ENCODE measurements at places on chromosomes 5 and 9. TPM values are rescaled to one million over a fixed set of nuclear protein-coding genes. Genes with fewer than 3 reads are reported as not detected.
A peak's percentile ranks its signal among the peaks of the same experiment; 100 is the strongest.

DNA sequence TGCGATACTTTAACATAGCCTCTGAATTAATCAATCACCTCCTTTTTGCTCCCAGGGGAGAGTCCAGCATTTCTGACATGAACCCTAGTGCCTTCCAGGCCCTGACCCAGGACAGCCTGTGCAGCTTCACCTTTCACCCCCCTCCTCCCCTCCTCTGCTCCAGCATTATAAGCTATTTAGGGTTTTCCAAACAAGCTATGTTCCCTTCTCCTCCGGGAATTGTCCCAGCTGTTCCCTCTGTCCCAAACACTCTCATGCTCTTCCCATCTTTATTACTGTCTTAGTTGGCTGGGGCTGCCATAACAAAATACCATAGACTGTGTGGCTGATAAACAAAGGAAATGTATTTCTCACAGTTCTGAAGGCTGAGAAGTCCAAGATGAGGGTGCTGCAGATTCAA, 161.5 kb downstream of the EBF1 start:
- H3K4me3 ChIP-seq = no peak overlapping the region
- H3K27me3 ChIP-seq = no peaks in the 10 kb centered on the region
- H3K36me3 ChIP-seq = no peaks in the 10 kb centered on the region
- H3K27ac ChIP-seq = no peak overlapping the region

DNA sequence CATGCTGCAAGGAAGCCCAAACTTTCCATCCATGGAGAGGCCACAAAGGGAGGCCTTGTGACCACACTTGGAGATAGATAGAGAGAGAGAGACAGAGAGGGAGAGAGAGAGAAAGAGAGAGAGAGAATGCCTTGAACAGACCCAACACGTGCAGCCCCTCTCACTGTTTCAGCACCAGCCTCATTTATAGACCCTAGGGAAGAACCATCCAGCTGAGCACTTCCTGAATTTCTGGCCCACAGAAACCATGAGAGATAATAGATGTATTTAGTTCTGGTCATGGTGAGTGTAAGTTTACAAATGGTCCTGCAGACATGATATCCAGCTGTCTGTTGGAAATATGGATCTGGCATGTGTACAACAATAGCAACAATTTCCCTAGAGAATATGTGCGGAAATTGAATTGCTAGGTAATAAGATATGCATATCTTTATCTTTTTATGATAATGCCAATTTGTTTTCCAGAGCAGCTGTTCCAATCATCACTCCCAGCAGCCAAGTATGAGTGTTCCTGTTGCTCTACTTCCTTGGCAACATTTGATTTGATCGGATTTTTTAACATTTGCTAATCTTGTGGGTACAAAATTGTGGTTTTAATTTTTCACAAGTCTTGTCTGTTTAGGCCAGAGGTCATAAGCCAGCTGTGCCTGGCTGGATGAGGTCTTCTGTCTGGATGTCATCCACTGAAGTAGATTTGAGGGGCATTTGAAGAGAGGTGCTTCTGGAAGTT, 217.3 kb upstream of the IL12B start:
- no peaks in the 10 kb centered on the region for H3K4me1 ChIP-seq
- peaks cover 3% of the 10 kb centered on the region for H3K27me3 ChIP-seq
- DNase-seq = no peak
- H3K36me3 ChIP-seq = no peaks in the 10 kb centered on the region
- no peak overlapping the region for H3K4me3 ChIP-seq

The SKP2 gene
- total RNA-seq = 61.6 TPM

The CYSTM1 gene
- total RNA-seq = 16.0 TPM

- H3K4me1 ChIP-seq = peaks cover 6% of the 10 kb centered on the region
- no peak for DNase-seq
- peaks cover 64% of the 10 kb centered on the region for H3K27me3 ChIP-seq
- no peak overlapping the region for H3K27ac ChIP-seq
- no peaks in the 10 kb centered on the region for H3K36me3 ChIP-seq
- H3K4me3 ChIP-seq = no peak overlapping the region
Measured at GRCh38 chr9:6639622-6640021, 5.9 kb downstream of the GLDC start.

DNA sequence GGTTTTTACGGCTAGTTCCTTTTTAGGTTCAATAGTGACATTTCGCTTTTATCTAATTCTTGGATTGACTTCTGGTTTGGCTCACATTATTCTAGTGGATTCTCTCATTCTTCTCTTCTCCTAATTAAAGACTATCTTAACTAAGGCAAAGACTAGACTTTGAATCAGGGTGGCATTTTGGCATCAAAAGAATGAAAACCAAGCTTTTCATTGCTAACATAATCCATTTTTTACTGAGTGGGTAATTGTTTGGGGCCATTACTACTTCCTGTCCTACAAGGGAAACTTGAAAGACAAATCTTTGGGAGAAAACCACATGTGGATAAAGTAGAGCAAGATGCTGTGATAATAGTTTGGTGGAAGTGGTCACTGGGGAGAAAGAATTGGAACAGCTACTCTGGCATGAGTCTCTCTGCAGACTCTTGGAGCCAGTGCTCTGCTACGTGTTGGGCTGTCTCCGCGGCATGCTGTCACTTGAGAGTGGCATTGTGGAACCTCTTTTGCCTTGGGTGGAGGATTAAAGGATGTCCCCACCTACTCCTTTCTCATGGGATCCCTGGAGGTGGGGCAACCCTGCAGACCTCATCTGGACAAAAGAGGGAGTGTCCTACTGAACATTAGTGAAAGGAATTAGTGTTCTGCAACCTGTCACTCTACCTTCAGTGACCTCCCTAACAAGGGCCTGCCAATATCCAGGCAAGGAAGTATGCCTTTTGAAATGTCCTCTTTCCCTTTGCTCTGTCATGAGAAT, 280.4 kb downstream of the PSAT1 start:
- DNase-seq = no peak
- no peaks in the 10 kb centered on the region for H3K4me1 ChIP-seq
- H3K4me3 ChIP-seq = no peak overlapping the region
- H3K27me3 ChIP-seq = peaks cover 16% of the 10 kb centered on the region
- no peak overlapping the region for H3K27ac ChIP-seq
- H3K36me3 ChIP-seq = no peaks in the 10 kb centered on the region

GRCh38 chr5:94778732-94779131, 160.3 kb downstream of the SLF1 start:
- no peaks in the 10 kb centered on the region for H3K36me3 ChIP-seq
- H3K4me3 ChIP-seq = no peak overlapping the region
- H3K27me3 ChIP-seq = no peaks in the 10 kb centered on the region
- no peak overlapping the region for H3K27ac ChIP-seq

The CER1 gene
- not detected for total RNA-seq

GRCh38 chr5:38853753-38854470, 8.1 kb downstream of the OSMR start:
- H3K27ac ChIP-seq = no peak overlapping the region
- H3K36me3 ChIP-seq = no peaks in the 10 kb centered on the region
- no peaks in the 10 kb centered on the region for H3K4me1 ChIP-seq

The PCDHGA11 gene
- total RNA-seq = 0.06 TPM

DNA sequence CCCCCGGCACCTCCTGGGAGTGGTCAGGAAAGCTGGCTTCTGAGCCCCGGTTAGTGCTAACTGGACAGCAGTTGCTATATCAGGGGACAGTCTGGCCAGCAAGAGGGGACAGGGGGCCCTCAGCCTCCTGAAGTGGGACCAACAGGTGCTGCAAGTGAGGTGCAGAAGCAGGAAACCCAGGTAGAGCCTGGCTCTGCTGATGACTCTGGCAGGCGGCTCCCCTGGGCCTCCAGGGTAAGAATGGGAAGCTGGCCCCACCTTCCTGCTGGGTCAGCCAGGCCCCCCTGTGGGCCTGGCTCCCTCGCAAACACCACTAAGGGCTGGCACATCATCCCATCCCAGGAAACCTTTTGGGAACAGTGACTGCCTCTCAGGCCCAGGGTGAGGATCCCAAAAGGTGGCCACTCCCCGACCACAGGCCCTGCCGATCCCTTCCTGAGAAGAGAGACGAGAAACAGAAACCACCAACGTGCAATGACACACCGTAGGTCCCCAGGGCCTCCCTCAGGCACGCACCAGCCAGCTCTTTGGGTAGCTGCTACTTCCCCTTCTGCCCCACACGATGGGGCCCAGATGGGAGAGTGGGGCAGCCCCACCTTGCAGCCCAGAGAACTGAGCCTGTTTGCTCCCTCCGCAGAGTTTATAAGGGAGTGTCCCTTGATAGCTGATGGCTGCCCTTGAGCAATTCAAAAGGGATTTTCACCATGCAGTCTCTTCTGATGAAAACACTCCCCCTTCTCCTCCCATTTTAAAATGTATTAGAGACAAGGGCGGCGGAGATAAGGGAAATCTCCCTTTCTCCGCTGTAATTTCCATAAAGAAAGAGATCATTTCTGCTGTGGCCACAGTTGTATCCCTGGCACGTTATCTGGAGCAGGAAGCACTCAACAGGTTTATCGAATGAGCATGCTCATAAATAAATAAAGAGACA, 76.8 kb downstream of the STK10 start:
- DNase-seq = peak; percentile 91
- peaks cover 84% of the 10 kb centered on the region for H3K4me1 ChIP-seq

GRCh38 chr9:124361128-124361527, 54.1 kb downstream of the PSMB7 start:
- no peak overlapping the region for H3K4me3 ChIP-seq
- H3K36me3 ChIP-seq = peaks cover 10% of the 10 kb centered on the region
- peaks cover 51% of the 10 kb centered on the region for H3K4me1 ChIP-seq
- no peak overlapping the region for H3K27ac ChIP-seq
- no peaks in the 10 kb centered on the region for H3K27me3 ChIP-seq

GRCh38 chr5:97062046-97062445, 80.4 kb downstream of the LIX1 start:
- DNase-seq = no peak
- H3K4me1 ChIP-seq = peaks cover 2% of the 10 kb centered on the region
- H3K4me3 ChIP-seq = no peak overlapping the region
- H3K27me3 ChIP-seq = no peaks in the 10 kb centered on the region
- no peak overlapping the region for H3K27ac ChIP-seq

The TICAM2 gene
- total RNA-seq = 0.82 TPM

The FCN1 gene
- not detected for total RNA-seq

The HOMER1 gene
- total RNA-seq = 12.8 TPM

The MPDZ gene
- total RNA-seq = not detected

DNA sequence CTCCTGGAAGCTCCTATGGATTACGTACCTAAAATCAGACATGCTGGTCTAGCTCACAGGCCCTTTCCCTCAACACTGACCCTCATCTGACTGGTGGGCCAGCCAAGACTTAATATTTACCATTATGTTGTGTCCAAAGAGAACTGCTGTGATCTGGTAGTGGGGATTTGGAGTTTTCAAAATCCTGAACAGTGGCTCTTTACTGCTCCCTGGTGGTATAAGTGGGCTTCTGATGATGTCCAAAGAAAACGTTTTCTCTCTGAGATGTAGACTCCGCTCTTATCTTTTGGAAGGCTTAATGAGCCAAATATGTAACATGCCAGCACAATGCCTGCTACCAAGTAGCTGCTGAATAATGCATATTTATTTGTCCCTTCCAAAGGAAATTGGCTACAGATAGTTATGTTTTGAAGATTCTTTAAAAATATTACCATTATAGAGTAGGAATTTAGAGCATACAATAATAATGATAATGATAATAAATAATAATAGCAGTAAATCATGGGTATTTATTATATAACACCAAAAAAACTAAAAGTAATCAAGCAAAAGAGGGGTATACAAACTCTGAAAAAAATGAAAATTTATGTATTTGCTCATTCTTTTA, 406.6 kb upstream of the TNC start:
- peaks cover 33% of the 10 kb centered on the region for H3K27me3 ChIP-seq
- no peak for DNase-seq
- H3K36me3 ChIP-seq = no peaks in the 10 kb centered on the region
- H3K4me1 ChIP-seq = no peaks in the 10 kb centered on the region
- no peak overlapping the region for H3K27ac ChIP-seq
- no peak overlapping the region for H3K4me3 ChIP-seq

DNA sequence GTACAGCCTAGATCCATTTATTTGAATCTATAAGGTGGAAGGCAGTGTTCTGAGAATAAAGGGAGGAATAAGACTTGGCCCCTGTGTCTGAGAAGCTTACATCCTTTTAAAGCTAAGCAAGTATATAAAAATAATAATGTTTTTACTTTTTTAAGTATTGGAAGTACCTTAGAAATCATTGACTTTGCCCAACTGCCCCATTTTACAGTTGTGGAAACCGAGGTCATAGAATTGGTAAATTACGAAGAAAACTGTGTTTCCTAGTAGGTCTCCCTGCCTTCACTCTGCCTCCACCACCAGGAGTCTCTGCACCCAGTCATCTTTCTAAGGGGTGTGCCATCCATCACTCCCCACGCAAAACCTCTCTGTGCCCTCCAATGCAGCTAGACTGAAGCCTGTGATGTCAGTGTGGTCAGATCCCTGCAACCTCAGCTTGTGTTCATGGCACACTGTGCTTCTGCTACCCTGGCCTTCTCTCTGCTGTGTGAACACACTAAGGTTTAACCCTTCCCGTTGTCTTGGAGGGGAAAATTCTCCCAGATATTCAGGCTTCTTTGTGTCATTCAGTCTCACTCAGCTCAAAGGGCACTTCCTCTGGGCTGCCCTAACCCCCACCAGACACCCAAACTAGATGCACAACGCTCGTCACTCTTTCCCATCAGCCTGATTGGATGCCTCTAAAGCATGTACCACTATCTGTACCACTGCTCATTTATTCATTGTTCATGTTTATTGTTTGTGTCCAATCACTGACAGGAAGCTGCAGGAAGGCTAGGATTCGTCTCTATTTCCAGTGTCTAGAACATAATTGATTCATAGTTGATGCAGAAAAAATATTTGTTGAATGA, 18.2 kb downstream of the ADRB2 start:
- no peak overlapping the region for H3K4me3 ChIP-seq
- no peak for DNase-seq

DNA sequence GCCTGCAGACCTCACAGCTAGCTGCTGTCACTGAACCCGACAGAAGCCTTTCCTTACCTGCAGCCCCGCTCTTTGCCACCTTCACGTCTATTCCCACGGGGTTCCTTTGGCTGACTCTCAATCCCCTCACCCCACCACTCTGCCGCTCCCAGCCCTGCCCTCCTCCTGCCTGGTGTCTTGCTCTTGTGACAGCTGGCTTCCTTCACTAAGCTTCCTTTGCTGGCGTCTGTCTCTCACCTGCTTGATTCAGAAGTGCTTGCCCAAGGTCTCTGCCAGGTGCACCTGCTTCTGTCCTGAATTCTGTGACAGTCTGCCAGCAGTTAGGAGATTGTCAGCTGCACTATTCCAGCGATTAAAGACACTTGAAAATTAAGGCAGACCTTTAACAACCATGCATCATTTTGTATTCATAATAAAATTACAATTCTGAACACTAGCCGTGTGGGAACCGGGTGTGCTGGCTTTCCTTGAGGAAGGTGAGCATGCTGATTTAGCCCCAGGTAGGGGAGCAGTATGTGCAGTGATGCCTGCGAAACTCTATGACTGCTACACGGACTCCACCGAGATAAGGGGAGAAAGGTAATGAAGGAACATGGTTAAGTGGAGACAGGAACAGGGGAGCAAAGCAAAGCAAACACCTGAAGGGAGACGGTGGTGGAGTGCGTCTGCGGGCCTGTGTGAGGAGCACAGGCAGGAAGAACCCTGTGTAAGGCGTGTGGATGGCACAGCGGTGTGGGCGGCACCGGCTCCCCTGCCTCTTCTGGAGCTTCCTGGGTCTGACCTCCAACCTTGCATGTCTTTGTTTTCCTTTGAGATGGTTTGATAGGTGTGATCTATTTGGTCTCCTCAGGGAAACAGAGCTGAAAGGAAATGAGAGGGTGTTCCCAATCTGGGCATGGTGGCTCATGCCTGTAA, 80.1 kb upstream of the CACNA1B start:
- H3K4me3 ChIP-seq = no peak overlapping the region
- H3K27me3 ChIP-seq = no peaks in the 10 kb centered on the region
- no peak for DNase-seq
- peaks cover 26% of the 10 kb centered on the region for H3K36me3 ChIP-seq

Data from activated naive CD8-positive, alpha-beta T cell treated with anti-CD3 and anti-CD28 coated beads for 36 hours (primary cell).